T follicular helper cell (primary cell): ENCODE measurements at places on chromosomes 12 and 14.

- no peak for DNase-seq
These were observed 292.9 kb downstream of the MED13L start for GRCh38 chr12:115984616-115985015.

- DNase-seq = no peak
These were observed 897.4 kb upstream of the SEL1L start for GRCh38 chr14:82431031-82431430.

- no peak for DNase-seq
These were observed 10.4 kb downstream of the LUM start for GRCh38 chr12:91100906-91101305.

- DNase-seq = no peak
These were observed 654 bp upstream of the SUPT16H start for GRCh38 chr14:21384494-21384851.

- no peak for DNase-seq
These were observed 78.8 kb downstream of the ERC1 start for GRCh38 chr12:1069846-1070245.

DNA sequence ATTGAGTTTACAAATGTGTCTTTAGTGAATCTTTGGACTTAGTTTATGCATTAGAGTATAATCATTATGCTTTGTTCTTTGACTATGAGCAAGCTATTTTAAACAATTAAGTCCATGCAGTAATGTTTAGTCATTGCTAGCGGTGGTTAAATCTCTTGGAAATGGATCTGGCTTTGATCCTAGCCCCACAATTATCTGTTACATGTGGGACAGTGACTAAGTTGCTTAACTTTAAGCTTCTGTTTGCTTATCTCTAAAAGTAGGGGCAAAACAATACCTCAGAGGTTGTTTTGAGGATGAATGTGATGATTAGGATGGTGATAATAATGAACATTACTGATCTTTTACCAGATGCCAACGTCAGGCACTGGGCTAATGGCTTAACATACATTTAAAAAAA, 124.2 kb downstream of the NPAS3 start:
- DNase-seq = no peak

DNA sequence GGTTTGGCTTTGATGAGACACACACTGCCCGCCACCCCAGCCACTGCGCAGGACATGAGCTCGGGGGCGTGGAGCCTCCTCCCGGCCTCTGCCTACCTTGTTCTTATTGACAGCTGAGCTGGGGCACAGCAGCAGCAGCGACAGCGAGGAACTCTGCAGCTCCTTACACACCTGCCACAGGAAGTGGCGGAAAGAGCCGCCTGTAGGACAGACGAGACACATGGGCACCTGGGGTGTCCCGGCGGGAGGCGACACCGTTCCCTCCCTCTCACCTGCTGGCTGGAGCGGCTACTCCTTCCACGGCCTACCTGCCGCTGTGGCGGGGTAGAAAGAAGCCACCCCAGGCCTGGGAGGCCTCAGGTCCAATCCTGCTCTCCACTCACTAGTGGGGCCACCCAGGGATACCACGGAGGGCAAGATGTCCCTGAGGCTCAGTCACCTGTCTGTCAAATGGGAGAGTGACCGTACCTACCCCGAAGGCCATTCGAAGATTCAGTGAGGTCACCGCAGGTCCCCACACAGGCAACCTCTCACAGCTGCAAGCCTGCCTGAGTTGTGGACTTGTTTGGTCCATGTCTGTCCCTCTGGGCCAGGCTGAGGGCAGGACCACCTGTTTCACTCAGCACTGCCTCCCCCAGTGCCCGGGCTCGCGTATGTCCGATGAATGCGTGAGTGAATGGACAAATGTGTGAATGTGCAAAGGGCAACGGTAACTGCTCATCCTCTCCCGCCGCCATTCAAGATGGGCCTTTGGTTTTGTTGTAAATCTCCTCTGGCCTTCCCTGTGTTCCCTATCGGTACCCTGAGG, 42.6 kb downstream of the TRAFD1 start:
- no peak for DNase-seq

- no peak for DNase-seq
These were observed 159.7 kb downstream of the TTLL5 start for GRCh38 chr14:75820761-75821160.

DNA sequence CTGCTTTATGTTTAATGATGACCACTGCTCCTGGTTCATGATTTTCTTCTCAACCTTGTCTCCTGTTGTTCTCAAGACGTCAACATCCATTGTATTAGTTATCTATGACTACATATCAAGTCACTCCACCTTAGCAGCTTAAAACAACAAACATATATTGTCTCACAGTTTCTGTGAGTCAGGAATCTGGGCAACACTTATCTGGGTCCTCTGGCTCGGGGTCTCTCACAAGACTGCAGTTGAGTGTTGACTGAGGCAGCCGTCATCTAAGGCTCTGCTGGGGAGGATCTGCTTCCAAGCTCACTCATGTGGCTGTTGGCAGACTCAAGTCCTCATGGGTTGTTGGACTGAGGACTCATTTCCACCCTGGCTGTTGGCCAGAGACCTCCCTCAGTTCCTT, 27.3 kb upstream of the FRS2 start:
- DNase-seq = no peak

DNA sequence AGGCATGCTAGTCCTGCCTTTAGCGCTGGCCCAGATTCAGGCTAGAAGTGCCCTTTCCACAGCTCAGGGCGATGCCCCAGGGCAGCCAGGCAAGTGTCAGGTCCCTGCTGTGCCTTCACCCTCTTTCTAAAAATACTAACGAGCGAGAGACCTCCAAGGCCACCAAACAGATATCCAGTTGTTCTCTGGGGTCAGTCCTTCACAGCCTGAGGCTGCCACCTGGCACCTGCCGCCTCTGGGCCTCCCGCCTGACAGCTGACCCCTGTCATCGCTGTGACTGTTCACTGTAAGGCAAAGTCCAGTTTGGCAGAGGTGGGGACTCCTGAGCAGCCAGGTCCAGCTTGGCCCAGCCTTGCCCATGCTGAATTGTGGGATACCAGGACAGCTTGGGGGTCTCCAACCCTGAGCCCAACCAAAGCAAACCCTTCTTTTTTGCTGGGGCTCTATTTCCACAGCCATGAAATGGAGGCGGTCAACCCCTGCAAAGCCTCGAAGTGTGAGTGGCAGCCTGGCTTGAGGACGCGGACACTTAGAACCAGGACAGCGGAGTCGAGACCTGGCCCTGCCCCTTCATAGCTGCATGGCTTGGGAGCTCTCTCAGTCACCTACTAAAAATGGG, 79.9 kb downstream of the NINJ2 start:
- no peak for DNase-seq

GRCh38 chr12:11877869-11878780, 192.6 kb upstream of the BCL2L14 start:
- no peak for DNase-seq

DNA sequence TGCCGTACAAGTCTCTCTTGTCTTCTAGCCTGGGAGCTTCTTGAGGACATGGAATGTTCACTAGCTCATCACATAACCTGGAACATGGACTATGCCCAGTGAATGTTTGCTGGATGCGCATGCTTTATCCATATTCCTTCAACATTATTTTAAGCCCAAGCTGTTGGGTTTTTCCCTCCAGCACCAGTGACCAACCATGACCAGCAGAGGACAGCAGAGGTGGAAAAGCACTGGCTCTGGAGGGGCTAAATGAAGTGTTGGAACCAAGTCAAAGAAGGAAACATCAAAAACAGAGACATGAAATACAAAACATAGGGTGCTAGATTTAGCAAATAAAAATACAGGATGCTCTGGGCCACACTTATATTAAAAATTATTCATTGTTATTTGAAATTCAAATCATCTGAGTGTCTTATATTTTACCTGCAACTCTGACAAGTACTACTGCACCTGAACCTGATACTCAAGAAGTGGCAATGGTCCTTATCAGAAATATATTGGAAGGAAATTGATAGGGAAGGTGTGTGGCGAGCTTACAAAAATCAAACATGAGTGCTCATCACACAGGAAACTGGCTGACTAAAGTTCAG, 23.1 kb upstream of the HELB start:
- DNase-seq = peak; percentile 31

DNA sequence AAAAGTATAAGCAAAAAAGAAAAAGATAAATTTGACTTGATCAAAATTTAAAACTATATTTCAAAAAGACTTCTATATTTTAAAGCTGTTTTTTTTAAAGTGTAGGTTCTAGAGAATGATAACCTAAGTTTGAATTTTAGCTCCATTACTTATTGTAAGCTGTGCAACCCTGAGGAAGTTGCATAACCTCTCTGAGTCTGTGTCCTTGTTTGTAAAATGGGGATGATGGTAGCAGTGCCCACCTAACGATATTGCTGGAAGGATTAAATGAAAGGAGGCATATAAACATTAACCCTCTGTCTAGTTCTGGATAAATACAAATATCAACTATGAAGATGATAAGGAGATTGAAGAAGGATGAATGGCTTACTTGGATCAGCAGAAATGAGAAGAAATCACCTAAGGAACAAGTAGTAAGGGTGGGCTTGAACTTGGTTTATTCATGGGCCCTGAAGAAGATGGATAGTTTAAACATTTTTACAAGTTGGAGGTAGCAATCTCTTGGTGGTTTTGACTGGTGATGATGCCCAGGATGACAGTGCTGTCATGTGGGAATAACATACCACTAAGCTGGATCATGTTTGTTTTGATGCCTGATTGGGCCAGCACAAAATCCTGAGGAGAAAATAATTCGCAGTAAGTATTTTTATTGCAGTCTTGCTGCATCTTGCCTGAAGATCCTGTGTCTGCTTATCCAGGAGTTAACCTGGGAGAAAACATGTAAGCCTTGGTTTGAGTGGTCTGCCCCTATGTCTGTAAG, 35.0 kb downstream of the TXNRD1 start:
- DNase-seq = no peak

DNA sequence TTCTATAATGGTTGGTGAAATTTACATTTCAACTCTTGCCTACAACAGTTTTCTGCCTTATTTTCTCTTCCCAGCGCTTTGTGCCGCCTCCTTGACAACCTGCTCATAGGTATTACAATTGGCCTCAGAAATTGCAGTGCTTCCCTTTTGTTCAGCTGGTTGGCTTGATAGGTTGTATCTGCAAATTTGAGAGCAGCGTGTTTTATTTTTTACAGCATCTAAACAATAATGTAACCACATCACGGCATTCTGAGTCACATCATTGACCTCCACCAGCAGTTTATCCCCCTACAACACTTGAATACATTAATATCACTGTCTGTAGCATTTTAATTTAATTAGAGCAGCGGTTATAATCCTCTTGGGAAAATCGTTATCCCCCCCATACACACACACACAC, 99.4 kb downstream of the ETV6 start:
- no peak for DNase-seq

- DNase-seq = no peak
These were observed 525 bp upstream of the FAR2 start for GRCh38 chr12:29148596-29148910.

DNA sequence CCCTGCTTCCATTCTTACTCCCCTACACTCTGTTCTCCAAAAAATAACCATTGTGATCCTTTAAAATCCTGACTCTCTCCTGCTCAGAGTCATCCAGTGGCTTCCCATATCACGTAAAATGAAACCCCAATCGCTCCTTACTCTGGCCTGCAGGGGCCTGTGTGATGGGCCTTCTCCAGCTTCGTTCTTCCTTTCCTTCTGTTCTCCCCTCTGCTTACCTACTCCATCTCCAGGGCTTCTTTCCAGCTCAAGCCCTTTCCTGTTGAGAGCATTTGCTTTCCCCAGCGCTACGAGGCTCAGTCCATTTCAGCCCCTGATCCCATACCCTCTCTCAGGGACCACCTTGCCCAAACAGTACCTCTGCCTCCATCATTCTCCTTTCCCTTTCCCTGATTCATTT, 144.4 kb upstream of the ARHGAP5 start:
- DNase-seq = no peak

DNA sequence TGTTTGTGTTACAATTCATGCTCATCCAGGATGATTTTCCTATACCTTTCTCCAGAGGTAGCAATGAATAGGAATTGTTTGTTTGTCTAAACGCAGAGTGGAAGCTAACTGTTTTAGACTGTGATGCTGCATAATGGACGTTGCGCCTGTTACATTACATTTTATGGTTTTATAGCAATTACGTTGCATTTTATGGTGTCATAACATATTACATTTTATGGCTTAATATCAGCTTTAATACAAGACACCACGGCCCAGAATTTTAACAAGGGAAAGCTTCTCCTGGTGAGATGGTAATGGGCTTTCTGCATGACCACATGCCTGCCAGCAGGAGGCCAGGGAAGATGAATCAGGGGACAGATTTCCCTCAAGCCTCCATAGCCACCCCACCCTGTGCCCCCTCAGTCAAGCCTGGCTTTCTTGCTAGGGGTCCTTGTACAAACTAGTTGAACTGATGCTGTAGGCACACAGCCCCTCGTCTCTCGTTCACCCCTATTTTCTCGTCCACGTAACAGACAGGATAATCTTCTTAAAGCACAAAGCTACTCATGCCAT, 56.5 kb downstream of the HSPB8 start:
- no peak for DNase-seq

DNA sequence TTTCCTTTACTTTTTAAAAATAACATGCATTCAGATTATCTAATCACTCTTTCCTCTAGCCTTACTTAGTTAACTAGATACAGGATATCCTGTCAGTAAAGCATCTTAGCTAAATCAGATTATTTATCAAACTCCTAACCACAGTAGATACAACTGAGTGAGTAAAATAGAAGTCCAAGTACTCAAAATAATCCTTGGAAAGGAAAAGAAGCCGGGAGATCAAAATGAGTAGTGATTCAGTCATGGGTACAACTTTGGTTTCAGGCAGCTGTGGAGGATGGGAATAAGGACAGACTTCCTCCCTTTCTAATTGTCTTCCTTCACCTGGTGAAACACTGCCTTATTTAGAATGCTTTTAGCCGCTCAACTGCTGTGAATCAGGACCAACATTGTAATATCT, 29.4 kb downstream of the GNG2 start:
- no peak for DNase-seq

DNA sequence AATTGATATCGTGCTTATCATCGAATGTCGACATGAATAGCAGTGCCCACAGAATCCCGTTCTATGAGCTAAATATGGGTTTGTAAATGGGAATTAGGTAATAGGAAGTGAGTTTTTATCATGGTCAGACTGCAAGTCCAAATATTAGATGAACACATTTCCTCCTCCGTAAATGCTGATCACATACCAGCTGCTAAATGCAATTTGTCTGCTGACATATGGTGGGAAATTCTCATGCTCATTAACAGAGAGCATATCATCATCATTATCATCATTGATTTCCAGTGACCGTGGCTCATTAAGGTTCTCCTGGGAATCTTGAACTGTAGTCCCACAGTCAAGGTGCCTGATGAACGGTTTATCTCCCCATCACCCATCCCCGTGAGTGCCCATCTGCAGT, 998.8 kb upstream of the TMEM132C start:
- DNase-seq = no peak

GRCh38 chr12:51174501-51174900, 1.6 kb upstream of the TFCP2 start:
- DNase-seq = no peak

GRCh38 chr14:27881646-27882045, 884.9 kb upstream of the FOXG1 start:
- DNase-seq = no peak

- DNase-seq = no peak
These were observed 13.5 kb downstream of the C14orf132 start for GRCh38 chr14:96052541-96053247.
